ENCODE measurements at places on chromosomes 12 and 14.

- peak; percentile 85 for DNase-seq
Observed at GRCh38 chr14:71725922-71726579, 206.2 kb upstream of the RGS6 start.

DNA sequence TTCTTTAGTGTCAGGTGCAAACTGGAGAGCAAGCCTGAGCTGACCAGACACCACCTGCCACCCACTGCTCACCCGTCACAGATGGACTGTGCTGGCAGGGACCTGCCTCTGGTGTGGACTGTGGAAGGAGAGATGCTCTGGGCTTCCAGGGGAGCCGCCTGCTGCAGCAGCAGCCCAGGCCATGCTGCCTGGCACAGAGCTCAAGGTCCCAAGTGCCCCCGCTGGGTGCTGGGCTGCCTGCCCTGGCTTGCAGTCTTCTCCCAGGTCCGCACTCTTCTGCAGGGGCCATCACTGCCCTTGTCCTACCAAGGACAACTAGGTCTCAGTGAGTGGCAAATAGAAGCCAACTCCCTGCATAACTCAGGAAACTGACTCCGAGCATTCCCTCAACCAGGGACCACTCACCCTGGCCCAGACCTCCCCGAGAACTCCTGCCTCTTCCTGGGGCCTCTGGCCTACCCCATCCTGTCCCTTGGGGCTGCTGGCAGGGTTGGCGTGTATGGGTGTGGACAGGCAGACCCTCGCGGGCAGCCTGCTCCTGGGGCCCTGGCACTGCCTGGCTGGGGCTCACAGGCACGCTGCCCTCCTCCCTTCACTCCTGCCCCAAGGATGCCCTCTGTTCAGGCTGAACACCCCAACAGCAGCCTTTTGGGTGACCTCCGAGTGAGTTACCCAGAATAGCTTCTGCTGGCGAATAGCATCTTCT, 9.3 kb downstream of the AMN start:
- no peak for DNase-seq

- DNase-seq: no peak
Observed at GRCh38 chr12:66423266-66423665, 121.0 kb downstream of the HELB start.

GRCh38 chr14:59334253-59334652, 130.9 kb downstream of the GPR135 start:
- DNase-seq: no peak

DNA sequence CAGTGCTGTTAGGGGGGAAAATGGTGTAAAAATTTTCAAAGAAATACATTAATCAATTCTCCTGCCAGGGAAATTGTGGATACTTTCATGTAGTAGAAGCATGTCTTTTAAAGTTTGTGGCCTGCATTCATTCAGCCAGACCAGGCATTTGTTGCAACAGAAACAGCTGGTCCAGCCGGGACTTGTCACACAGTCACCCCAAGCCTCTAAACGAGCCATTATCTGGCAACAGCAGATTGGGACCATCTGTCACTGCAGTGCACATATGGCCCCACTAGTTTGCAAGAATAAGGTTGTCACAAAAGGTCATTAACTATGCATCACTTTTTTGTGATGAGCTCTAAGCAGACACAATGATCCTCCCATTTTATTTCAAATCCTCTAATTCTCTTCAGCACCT, 193.9 kb downstream of the PHLDA1 start:
- DNase-seq: no peak

DNA sequence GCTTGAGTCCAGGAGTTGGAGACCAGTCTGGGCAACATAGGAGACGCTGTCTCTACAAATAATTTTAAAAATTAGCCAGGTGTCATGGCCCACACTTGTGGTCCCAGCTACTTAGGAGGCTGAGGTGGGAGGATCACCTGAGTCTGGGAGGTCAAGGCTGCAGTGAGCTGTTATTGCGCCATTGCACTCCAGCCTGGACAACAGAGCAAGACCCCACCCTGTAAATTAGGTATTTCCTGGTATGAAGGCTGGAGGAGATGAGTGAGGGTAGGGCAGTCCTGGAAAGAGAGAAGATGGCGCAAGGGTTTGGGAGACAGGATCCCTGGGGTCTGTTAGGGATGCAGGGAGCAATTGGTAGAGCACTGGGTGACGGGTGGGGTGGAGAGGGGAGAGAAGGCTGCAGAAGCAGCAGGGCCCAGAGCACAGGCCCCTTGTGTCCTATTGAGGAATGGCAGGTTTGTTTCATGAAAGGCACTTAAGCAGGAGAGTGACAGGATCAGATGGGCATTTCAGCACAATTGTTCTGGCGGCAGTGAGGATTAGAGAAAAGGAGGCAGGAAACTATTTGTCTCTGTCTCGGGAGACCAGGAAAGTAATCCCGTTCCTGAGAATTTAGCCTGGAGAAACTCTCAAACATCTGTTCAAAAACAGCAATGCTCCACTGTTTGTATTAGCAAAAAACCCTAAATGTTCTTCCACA, 47.2 kb upstream of the KTN1 start:
- no peak for DNase-seq

DNA sequence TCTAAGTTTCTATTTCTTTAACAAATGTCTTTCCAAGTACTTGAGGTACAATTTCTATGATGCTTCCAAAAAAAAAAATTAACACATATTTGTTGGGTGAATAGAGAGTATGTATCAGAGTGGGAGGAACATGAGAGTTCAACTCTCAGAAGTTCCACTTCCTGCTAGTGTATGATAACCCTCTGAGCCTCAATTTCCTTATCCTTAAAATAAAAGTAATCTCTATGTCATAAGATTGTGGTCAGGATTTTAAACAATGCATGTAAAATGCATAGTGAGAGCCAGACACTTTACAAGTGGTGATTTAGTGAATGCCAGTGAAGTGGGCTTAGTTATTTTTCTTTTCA, 270.3 kb upstream of the AMIGO2 start:
- DNase-seq: no peak

DNA sequence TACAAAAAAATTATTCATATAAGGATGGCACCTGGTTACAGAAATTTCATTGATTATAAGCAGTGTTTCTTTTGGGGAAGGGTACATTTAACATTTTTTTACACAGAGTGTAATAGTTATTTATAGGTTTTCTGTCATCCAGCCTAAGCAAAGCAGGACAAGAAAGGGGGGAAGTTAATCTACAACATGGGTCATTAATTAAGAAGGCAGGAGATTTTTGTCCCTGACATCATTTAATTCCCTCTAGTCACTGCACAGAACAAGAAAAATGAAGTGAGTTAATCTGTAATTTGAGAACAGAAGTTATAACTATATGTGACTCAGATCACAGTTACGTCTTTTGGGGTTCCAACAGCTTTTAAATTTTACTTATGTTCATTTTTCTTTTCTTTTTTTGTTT, 173.4 kb downstream of the PTPRO start:
- no peak for DNase-seq

DNA sequence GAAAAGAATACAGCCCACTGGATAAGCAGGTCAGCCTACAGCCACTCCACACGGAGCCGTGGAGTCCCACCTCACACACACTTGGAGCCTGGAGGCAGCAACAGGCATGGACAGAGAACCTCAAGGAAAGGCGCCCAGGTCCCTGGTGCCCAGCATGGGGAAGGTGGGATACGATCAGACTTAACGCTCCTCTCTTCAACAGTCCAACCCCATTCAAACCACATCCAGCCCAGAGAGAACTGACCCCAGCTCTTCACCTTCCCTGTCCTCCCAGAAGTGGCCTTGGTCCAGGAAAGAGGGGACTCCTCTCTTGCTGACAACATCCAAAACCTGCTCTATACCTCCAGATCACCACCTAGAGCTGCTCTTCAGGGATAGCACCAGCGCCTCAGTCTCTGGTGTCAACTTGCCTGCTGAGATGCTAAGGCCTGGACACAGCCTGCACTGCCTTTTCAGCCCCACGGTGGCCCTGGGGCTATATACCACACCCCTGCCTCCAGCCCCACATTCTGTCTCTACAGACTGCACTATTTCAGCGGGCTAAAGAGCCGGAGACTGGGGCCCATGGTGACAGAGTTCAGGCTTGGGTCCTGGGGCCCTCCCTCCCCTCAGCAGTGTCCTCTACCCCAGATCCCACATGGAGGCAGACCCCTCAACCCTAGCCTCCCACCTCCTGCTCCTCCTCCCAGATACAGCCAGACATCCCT, 7.0 kb downstream of the ADCY6 start:
- DNase-seq: no peak

DNA sequence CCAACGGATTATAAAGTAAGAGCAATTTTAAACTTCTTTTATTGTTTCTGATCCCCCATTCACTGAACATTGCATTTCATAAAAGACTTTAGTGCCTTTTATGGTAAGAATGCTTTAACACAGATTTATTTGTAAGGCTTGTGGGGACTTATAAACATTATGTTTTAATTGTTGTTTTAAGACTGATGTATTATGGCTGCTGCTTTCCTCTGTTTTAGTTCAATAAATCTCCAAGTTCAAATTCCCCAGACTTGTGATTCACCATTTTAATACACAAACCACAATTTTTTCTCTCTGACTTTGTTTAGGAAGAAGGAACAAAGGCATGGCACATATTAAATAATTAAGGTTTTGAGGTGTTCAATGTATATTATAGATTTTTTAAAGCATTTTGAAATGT, 753.3 kb downstream of the SLC6A15 start:
- DNase-seq: no peak

GRCh38 chr14:54609576-54609975, 42.6 kb downstream of the SAMD4A start:
- no peak for DNase-seq

GRCh38 chr14:39243831-39244230, 10.1 kb downstream of the MIA2 start:
- DNase-seq: no peak

GRCh38 chr12:107448198-107448597, 237.4 kb upstream of the PWP1 start:
- DNase-seq: no peak

DNA sequence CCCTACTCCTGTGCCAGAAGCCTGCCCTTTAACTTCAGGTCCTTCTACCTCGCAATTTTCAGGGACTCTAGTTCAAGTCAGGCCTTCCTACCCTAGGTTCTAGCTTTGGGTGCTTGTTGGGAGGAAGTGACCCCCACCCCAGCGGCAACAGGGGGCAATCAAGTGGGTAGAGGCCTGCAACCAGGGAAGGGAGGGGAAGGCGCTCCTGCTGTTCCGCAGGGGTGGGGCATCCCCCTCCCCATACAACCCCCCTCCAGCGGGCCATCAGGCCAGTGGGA, 204 bp upstream of the PRPH start:
- no peak for DNase-seq

DNA sequence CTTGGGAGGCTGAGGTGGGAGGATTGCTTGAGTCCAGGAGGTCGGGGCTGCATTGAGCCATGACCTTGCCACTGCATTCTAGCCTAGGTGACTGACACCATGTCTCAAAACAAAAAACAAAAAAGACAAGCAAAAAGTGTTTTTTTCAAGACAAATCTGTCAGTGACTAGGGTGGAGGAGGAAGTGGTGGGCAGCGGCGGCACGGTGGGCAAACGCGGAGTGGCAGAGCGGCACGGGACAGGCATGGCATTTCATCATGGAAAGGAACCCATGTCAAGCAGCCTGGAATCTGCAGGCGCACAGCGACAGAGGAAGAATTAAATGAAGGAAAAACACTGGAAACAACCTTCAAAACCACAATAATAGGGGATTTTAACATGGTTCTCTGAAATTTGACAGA, 4.0 kb upstream of the BTBD6 start:
- no peak for DNase-seq

- DNase-seq: no peak
Observed at GRCh38 chr12:20372326-20373096, 4.2 kb downstream of the PDE3A start.

DNA sequence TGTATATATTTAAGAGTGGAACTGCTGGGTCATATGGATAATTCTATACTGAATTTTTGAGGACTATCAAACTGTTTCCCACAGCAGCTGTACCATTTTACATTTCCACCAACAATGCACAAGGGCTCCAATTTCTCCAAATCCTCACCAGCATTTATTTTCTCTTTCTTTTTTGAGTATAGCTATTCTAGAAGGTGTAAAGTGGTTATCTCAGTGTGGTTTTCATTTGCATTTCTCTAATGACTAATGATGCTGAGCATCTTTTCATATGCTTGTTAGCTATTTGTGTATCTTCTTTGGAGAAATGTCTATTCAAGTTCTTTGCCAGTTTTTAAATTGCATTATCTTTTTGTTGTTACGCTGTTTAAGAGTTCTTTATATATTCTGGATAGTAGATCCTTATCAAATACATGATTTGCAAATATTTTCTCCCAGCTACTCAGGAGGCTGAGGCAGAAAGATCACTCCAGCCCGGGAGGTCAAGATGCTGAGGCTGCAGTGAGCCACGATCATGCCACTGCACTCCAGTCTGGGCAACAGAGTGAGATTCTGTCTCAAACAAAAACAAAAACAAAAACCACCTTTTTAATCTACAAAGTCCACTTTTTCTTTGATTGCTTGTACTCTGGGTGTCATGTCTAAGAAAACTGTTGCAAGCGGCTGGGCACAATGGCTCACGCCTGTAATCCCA, 32.8 kb downstream of the GTF2A1 start:
- no peak for DNase-seq

- DNase-seq: no peak
Observed at GRCh38 chr14:104925855-104926609, 1.4 kb downstream of the PLD4 start.

DNA sequence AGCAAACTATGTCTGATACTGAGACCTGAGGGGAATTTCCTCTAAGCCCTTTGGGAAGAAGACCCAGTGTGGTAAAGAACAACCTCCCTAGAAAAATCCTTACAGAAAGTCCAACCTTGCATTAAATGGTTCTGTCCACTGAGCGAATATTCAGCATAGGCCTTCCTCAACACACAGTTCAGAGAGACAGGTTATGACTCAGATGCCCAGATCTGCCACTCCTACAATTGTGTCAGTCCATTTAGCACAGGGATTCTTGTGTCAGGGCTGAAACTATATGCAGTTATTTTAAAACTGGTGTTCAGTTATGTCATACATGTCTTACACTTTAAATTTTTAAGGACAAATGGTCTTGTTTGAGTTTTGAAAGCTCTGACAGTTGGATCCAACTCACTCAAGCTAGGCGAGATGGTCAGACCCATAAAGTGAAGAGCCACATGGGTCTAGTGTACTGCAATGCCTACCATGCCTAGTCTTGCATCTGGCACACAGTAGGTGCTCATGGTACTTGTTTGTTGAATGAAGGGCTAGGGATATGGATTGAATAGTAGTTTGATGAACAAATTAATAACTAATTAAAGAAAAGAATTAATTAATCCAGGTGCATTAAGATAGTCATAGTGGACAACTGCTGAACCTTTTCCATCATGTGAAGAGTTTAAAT, 207.5 kb upstream of the PWP1 start:
- DNase-seq: no peak

DNA sequence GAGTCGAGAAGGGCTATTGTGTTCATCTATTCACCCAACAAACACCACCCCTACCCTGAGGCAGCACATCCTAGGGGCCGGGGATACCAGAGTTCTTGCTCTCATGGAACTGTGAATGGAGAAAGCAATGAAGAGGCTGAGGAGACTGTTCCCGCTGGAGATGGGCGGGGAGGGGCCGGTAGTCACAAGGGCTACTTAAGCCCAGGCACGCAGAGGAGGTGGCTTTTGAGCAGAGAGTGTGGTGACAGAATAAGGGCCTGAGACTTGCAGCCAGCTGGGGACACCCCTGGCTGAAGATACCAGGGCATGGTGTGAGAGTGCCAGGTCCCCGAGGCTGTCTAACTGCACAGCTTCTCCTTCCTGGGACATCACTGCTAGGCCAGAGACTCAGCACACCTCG, 114.1 kb upstream of the EVL start:
- DNase-seq: no peak

Measured in fibroblast of gingiva (primary cell).